ENCODE measurements at places on chromosomes 3 and 15.
A peak's percentile ranks its signal among the peaks of the same experiment; 100 is the strongest.

DNA sequence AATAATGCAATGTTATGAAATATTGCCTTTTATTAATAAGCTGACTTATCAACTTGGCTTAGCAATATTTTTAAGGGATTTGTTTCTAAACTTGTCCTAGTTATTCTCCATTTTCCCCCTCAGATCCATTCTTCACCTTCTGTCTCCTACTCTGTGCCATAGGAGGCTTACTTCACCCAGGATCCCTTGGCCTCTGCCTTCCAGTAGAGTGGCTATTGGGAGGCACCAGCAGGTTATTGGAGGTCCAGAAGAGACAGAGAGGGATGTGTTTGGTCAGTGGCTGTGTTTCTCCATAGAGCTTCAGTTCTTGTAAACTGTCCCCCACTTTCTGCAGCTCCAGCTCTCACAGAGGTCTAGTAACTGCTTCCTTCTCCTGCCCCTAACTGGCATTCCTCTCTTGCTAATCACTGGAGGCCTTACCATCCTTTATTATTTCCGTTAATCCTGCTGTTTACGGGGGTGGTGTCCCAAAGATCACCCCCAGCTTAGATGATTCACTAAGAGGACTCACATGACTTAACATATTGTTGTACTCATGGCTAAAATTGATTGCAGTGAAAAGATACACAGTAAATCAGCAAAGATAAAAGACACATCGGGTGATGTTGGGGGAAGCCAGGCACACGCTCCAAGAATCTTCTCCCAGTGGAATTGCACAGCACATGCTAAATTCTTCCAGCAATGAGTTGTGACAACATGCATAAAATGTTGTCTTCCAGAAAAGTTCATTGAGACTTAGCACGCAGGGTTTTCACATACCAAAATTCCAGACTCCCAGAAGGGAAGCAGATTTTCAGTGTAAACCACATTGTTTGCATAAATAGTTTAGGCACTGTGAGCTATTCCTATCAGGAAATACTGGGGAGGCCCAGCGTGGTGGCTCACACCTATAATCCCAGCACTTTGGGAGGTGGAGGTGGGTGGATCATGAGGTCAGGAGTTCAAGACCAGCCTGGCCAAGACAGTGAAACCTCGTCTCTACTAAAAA is 67.5 kb downstream of the RPL22L1 start:
- DNase-seq, result no peak

DNA sequence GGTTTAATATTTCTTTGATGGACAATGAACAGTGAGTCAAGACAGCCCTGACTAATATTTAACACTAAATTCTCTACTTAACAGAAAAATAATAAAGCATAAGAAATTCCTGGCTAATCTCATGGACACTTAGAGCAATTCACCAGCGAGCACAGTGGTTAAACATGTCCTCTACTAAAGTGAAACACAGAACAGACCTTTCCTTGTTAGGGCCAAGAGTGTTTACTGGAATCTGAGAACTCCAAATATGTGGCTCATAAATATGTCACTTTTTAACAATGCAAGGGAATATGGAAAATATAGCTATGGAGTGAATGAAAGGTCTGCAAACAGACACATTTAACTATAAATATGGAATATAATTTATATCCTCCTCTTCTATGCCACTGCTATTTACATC is 18.6 kb upstream of the IGSF10 start:
- DNase-seq, result no peak

- no peak for DNase-seq
These were observed 188.7 kb upstream of the FEZF2 start for GRCh38 chr3:62562017-62562416.

GRCh38 chr3:184949251-184949965 is 137.4 kb downstream of the VPS8 start:
- no peak for DNase-seq

DNA sequence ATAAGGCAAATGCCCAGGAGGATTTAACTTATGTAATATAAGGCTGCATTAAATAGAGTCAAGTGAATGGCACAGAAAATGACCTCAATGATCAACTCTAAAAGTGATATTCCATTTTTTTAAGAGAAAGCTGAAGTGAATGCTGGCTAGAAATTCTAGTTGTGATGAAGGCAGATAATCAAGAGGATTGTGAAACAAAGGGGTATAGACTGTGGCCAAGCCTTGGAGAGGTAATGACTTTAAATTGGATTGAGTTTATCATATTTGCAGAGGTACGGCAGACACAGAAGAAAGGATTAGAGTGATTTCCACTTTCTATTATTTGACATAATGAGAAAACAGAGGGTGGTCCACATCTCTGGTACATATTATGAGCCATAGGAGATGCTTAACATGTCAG is 269.2 kb downstream of the MECOM start:
- DNase-seq, result no peak

DNA sequence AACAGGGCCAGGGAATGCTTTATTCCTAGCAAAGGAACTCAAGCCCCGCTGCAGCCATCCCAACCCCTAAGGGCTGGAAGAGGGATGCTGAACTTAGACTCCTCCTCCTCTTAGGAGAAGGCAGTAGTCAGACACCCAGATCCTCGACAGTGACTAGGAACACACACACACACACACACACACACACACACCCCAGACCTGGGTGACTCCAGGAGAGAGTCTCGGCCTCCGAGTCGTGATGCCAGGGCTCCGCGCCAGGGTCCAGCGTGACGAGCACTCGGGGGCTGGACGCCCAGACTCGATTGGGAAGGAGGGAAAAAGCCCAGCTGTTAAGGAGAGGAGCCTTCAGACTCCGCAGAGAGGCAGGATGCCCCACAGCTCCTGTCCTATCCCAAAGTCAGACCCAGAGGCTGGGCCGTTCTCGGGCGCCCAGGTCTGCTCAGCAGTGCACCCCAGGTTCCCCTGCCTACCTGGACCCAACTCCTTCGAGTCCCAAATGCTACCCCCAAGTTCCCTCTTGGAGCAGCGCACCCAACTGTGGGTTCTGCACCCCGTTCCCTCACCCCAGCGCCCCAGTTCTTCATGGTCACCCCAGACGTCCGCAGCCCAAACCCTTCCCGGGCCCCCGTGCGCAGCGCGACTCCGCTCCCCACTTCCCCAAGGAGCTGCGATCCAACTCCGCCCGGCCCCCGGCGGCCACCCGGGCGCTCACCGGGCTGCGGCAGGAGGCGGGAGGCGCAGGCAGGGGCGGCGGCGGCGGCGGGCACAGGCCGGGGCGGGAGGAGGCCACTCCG is 421 bp downstream of the BMF start:
- peak; percentile 64 for DNase-seq

- no peak for DNase-seq
These were observed 1144.2 kb downstream of the ROBO2 start for GRCh38 chr3:78183906-78184599.

DNA sequence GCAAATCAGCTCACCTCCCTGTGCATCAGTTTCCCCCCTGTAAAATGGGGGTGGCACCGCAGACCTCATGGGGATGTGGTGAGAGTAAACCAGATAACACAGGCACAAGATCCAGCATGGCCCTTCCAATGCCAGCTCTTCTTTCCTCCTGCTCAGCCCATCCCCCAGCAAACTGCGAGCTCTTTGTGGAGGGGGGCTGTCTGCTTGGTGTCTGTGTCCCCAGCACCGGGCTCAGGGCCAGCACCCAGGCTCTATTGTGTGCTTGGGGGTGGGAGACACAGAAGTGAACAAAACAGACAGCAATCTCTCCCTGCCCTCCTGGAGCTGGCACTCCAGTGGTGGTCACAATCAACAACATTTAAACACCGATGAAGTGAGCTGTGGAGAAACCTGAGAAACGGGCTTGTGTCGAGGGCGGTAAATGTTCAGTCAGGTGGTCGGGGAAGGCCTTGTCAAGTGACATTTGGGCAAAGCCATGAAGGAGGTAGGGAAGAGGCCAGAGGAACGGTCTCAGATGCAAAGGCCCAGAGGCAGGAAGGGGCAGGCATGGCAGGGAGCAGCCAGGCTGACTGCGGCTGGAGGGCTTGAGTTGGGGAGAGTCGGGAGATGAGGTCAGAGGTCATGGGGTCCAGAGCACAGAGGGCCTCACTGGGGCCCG is 28.4 kb downstream of the GRIP2 start:
- DNase-seq, result no peak

GRCh38 chr3:42635111-42635510 is 18.4 kb upstream of the ZBTB47 start:
- DNase-seq, result no peak

- DNase-seq, result peak; percentile 50
These were observed 530.2 kb downstream of the SOX2 start for GRCh38 chr3:182241766-182242488.

DNA sequence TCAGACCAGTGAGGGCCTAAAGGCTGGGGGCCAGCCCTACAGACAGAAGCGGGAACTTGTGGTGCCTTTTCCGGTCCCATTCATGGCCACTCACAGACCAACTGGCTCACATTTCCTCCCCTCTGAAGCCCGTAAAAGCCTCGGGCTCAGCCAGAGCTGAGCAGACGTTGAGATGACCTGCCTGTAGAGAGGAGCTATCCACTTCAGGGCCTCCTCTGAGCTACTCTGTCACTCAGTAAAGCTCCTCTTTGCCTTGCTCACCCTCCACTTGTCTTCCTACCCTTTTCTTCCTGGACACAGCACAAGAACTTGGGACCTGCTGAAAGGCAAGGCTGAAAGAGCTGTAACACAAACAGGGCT is 53.5 kb downstream of the SLMAP start:
- DNase-seq, result no peak

DNA sequence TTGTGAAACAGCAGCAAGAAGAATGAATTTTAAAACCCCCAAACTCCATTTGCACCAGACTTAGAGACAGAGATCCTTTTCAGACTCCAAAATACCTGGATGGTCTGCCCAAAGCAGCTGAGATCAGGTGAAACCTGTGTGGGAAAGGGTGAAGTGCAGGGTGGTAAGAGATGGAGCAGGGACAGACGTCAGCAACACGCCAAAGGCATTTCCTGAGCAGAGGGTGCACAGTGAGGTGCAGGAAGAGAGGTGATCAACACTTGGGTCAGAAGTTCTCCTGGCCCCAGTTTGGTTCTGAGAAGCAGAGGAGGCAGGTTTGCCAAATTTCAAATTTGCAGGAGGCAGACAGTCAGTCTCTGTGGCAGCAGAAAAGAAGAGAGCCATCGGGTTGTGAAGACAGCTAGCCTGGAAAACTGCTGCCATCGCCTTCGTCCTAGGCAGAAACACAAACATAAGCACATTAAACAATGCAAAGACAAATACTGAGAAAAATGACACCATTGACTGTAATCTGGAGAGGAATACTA is 9.8 kb downstream of the CCR4 start:
- no peak for DNase-seq

GRCh38 chr3:111808439-111808838 is 50.6 kb upstream of the PHLDB2 start:
- DNase-seq, result no peak

GRCh38 chr15:96158938-96159337 is 171.6 kb upstream of the NR2F2 start:
- no peak for DNase-seq

DNA sequence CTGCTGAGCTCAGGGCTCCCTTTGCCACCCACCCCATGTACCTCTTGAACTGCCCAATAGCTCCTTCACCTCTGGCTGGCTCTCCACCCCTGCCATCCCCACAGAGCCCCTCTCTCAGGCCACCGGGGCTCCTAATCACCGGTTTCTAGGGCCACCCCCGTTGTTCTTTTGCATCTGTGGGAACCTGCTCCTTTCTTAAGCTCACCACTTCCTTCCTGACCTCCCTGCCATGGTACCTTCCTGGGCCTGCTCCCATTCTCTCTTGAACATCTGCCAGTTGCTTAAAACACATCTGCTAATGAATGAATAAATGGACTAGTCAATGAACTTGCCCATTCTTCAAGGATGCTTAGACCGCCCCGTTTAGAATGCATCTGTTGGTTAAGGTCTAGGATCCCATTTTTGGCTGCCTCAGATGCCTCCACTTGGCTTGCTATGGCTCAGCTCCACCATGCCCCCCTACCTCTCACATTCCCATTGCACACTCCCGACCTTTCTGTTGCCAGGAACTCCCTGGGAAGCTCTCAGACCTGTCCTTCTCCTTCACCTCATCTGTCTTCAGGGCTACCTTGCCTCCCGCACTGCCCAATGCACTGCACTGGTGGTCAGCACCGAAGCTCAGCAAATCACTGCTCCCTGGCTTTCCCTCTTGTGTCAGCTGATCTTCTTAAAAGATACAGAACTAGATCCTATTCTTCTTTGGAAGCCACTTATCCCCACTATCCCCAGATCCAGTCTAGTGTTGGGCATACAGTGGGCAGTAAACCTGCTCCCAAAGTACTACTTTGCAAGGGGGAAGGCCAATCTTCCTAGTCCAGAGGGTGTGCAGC is 9.1 kb downstream of the AMOTL2 start:
- no peak for DNase-seq

- no peak for DNase-seq
These were observed 53.6 kb downstream of the PAK2 start for GRCh38 chr3:196793246-196793645.

GRCh38 chr15:82900511-82901060 is 51.9 kb downstream of the HOMER2 start:
- DNase-seq, result no peak

DNA sequence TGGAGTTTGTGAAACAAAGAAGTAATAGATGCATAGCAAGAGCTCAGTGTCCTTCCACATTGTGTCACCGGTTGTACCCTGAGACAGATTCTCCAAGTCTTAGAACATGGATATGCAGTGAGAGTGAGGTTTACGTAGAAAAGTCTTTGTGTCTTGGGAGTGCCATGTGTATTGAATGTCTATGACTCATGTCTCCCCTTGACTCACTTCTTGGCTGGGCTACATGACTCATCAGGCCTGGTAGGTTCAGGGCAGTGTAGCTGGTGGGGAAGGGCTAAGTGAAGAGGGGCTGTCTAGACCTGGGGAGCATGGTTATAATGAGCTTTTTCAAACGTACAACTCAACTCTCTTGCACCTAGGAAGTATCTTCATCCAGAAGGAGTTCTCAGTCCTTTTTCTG is 167.4 kb downstream of the GAP43 start:
- no peak for DNase-seq

- DNase-seq, result no peak
These were observed 3.5 kb downstream of the VIPR1 start for GRCh38 chr3:42505849-42506410.

- DNase-seq, result peak; percentile 35
These were observed 617.5 kb downstream of the ZPLD1 start for GRCh38 chr3:103052236-103052830.

DNA sequence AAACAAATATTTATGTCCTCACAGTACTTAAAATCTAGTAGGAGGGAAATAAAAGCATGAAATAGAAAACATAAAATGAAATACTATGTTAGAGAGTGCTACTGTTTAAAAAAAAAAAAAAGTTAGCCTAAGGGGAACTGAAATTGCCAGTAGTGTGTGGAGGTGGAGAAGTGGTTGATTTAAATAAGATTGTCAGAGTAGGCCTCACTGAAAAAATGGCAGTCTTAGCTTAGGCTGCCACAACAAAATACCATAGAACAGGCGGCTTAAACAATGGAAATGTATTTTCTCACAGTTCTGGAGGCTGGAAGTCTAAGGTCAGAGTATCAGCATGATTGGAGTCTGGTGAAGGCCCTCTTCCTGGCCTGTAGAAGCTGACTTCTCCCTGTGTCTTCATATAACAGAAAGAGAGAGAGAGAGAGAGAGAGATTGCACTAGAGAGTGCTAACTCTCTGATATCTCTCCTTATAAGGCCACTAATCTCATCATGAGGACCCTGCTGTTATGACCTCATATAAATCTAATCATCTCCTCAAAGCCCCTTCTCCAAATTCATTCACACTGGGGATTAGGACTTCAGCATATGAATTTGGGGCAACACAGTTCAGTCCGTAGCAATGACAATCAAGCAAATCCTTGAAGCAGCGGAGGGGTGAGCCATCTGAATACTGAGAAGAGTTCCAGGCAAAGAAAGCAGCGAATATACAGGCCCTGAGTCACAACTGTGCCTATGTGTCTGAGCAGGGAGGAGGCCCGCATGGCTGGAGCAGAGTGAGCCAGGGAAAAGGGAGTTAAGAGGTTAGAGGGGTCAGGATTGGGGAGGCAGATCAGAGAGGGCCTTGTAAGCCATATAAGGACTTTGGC is 23.6 kb upstream of the LRRC34 start:
- DNase-seq, result no peak

Measured in left cardiac atrium (tissue), 4 donors.